ENCODE measurements at places on chromosomes 5 and 9.

GRCh38 chr9:81894891-81895290, 33.3 kb upstream of the SPATA31D4 start:
- DNase-seq: no peak

DNA sequence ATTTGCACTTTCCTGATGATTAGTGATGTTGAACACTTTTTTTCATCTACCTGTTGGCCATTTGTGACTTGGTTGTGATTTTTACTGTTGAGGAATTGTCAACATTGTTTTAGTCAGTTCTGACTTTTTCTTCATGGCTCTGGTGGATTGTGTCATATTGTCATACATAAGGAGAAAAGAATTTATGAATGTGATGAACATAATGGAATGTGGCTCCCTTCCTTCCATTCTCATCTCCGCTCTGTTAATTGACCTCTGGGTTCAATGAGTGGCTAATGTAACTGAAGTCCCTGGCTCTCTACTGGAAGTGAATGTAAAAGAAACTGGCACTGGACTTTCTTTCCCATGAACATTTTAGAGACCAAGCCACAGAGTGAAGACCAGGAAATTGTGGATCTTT, 49.2 kb downstream of the KIAA1958 start:
- no peak for DNase-seq

- no peak for DNase-seq
These were observed 31.5 kb downstream of the GAPVD1 start for GRCh38 chr9:125293134-125293533.

DNA sequence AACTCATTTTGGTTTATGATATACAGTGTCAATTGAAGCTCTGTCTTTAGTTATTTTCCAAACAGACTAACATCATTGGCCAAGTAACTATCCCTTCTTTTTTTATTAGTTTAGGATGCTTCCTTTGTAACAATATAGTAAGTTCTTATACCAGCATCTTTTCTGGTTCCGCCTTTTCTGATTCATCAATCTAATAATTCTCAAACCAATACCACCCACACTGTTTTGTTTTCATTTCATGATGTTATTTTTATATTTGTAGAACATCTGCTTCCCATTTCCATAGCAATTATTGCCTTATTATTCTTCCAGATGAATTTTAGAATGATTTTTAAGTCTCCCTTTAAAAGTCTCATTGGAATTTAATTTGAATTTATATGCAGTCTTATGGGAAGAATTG, 218.1 kb downstream of the RFK start:
- DNase-seq: no peak

- no peak for DNase-seq
These were observed 491 bp downstream of the APC start for GRCh38 chr5:112738191-112738560.

DNA sequence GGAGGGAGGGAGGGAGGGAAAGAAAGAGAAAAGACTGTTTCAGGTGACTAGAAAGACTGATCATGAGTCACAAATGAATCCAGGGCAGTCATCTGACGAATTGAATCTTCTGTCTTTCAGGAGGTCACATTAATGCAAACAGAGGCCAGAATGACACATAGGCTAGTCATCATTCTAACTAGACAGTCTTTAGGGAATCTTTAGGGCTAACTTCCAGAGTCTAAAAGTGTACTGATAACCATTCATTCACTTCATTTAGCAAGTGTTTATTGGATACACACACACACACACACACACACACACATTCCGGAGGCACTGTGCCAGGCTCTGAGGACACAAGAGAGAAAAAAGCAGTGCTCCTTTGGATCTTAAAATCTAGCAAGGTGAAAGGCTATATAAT, 156.7 kb downstream of the EBF1 start:
- DNase-seq: no peak

DNA sequence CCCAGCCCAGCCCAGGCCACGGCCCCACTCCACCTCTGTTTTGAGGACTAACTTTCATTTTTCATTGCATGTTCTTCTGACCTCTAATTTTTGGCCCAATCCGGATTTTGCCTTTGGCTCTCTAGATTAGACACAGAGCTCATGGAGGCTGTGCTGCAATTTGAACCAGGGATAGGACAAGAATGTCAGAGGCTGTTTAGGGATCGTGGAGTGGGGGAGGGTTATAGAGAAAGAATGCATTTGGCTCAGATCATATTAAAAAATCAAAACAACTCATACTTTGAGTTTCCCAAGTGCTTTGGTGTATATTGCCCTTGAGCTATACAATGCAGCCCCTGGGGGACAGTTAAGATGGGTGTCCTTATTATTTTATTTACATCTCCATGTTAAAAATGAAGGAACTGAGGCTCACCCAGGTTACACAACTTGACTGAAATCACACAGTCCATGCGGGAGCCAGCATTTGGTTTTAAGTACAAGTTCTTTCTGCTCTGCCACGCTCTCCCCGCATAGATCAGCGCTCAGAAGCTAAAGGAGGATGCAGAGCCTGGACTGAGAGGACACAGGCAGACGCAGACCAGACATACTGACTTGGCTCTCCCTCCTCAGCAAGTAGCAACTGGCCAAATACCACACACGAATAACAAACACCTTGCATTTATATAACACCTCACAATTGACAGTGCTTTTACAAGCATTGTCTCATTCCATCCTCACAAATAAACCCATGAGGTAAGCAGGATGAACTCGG, 126.4 kb upstream of the RAI14 start:
- no peak for DNase-seq

DNA sequence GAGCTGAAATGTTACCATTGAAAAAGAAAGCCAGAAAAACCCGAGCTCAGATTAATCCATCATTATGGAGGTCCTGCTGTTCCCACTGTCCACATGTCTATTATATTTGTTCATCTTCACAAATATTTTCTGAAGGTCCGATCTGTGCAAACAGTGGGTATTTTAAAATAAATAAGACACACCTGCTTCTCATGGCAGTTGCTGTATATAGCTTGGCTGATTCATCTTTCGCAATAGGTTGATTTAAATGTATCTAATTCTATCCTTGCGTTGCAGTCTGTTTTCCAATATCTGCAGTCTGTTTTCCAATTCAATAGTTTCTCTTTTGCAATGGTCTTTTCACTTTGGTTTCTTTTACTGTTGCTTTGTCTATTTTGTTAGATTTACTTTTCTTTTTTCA, 87.4 kb upstream of the PCA3 start:
- DNase-seq: no peak

Measured in activated gamma-delta T cell treated with Interleukin-2 at 50 U/mL for 16 hours (primary cell).